ENCODE measurements at places on chromosomes 3 and 15.

- DNase-seq: no peak
Observed at GRCh38 chr15:84023636-84024035, 211.9 kb upstream of the GOLGA6L4 start.

- no peak for DNase-seq
Observed at GRCh38 chr3:74443102-74443501, 171.4 kb downstream of the CNTN3 start.

- no peak for DNase-seq
Observed at GRCh38 chr15:70428211-70428822, 330.6 kb upstream of the TLE3 start.

DNA sequence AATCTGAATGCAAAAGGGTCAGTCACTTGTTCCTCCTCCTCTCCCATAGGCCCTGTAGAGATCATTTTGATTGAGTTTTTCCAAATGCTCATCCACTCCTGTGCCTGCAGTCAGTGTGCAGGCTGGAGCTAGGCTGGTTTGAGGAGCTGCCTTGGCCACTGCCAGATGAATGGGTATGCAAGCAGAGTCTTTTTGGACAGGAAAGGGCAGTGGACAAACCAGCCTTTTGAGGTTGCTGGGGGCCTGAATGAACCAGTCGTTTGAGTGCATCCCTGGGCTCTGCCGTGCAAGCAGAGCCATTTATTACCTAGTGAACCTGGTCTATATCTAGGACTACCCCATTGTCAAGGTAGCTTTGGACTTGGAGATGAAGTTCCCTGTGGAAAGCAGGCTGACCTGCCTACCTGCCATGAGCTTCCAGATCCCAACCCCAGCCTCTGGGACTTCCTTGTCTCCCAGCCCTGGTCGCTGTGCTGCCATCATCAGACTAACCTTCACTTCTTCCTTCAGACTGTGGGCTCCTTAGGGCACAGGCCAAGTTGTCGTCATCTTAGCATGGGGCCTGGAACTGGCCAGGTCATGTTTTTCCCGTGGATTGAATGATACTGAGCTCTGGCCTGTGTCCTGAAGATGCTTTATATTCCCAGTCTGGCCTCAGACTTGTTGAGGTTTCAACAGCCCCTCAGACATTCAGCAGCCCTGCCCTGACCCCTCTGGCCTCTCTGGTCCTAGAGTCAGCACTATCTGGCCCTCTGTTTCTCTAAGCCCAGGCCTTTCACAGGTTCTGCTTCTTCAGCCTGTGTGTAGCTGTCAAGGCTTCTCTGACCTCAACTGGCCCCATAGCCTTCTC is 55.5 kb upstream of the PRR23C start:
- DNase-seq: no peak

- DNase-seq: no peak
Observed at GRCh38 chr3:115864911-115865310, 241.6 kb downstream of the GAP43 start.

DNA sequence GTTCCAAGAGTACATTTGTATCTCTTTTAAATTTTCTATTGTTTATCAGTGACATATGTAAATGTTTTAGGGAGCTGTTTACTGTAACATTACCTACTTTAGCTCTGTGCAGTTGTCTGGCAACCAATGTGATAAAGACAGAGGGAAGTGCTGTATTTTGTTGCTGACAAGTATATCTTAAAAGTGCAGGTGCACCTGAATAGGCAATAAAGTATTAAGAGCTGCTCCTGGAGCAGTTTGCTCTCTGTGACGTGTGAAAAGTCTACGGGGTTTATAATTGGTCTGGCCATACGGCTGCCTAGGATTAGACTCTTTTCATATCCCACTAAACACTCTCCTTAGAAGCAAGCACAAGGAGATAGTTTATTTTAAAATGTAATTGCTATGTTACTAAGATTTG is 178.3 kb downstream of the IGF1R start:
- DNase-seq: no peak

GRCh38 chr3:169813278-169813677 is 574 bp upstream of the LRRC34 start:
- DNase-seq: no peak

DNA sequence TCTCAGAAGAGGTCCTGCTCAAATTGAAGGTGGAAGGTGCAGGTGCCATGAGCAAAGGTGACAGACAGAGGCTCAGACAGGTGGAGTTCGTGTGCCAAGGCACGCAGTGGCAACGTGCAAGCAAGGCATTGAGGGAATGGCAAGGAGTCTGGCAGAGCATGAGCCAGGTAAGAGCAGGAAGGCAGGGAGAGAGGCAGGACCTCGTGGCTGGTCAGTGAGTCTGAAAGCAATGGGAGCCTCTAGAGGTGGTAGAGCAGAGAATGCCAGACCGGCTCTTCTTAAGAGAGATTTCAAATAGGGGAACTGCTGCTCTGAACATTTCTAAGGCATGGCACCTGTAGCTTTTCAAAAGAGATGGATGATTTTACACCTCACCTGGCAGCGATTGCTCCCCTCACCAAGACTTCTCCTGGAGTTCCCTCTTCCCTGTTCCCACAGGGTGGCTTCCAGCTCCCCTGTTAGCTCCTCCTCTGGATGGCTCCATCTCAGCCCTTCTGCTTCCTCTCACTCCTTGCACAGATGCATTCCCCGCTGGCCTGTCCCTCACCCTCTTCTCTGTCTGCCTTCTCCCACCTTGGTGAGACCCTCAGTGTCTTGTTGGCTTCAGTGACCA is 2.7 kb downstream of the MYO5C start:
- DNase-seq: no peak

GRCh38 chr3:141994856-141995255 is 118.4 kb downstream of the ATP1B3 start:
- no peak for DNase-seq

DNA sequence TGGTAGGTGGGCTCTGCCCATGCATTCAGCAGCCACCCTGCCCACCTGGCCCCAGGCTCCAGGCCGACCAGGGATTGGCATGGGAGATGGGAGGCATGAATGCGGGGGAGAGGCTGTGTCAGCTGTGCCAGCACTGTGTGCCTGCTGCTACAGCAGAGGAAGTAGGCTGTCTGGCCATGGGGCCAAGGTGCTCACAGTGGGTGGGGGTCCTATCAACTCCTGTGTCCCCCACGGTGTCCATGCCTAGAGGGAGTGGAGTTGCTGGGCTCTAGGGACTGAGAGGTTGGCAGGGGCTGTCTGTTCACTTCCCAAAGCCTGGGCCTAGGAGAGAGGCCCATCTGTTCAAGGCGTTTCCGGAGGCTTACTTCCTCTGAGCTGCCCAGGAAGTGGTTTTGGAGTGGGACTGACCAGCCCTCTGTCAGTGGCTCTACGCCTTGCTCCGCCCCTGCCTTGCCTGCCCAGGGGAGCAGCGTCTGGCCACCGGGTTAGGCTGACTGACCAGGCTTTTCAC is 5.8 kb downstream of the PRKCD start:
- no peak for DNase-seq

DNA sequence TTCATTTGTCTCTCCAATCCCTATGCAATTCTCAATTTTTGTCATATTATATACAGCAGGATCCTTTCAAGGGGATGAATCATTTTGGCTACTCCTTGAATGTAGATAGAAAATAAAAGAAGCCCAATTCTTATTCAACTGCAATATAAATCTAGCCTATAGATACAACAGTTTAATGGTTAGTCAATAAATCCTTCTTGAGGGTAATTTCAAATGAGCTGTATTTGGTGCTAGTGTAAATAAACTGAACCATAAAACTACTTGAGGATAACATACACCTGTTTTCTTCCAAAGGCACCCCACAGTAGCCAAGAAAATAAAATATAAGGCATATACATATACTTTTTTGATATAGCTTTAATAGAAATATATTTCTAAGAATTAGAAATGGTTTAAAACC is 830.3 kb downstream of the ROBO1 start:
- no peak for DNase-seq

DNA sequence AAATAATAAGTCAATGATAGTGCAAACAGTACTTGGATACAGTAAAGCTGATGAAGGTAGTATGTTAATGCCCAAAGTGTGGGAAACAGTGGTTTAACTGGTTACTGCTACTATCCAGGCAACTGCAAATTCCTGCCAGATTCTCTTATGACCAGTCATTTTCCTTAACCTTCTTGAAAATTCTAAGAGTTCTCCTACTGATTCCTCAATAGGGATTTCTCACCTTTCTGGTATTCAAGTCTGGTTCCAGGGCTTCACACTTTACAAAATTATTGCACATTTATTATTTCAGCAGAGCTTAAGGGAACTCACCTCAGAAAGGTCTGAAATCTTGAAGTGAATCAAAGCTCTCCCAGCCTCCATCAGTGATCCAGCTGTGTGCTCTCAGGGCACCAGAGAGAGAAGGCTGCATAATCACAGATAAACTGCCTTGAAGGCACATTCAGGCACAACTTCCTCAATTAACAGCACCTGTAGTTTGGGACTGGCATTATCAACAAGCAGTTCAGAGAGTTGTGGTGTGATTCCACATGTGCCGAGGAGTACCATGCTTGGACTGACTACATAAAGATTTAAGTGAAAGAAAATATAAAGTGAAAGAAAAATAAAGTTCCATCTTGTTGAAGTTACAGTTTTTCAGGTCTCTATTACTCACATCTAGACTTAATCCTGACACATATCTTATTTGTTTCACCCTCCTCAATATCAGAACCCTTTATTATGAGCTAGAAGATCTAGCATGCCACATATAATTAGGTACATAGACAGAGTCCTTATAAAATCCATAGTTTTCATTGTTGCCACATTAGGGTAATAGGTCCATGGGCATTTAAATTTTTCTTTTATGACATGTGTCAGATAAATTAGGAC is 59.5 kb upstream of the TIPARP start:
- DNase-seq: no peak

GRCh38 chr3:46671541-46672348 is 21.7 kb downstream of the ALS2CL start:
- no peak for DNase-seq

GRCh38 chr3:195574497-195575304 is 9.0 kb downstream of the APOD start:
- no peak for DNase-seq

- no peak for DNase-seq
Observed at GRCh38 chr3:65796676-65797075, 242.0 kb downstream of the MAGI1 start.
